ENCODE measurements at places on chromosomes 12 and 14.

GRCh38 chr14:68762953-68763764, 29.7 kb downstream of the ZFP36L1 start:
- DNase-seq = no peak

DNA sequence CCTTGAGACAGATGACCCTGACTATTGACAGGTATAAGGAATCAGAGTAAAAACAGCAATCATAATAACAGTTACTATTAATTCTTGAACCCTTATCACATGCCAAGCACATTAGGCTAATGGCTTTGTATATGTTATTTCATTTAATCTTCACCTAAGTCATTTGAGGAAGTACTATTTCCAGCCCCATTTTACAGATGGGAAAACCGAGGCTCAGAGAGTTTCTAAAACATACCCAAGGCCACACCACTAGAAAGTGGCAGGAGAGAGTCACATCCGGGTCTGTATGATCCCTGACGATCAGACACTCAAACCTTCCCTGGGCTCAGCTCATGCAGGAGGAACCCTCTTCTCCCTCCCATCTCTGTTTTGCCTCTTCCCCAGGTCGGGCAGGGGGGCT, 209.5 kb downstream of the RBM19 start:
- no peak for DNase-seq

DNA sequence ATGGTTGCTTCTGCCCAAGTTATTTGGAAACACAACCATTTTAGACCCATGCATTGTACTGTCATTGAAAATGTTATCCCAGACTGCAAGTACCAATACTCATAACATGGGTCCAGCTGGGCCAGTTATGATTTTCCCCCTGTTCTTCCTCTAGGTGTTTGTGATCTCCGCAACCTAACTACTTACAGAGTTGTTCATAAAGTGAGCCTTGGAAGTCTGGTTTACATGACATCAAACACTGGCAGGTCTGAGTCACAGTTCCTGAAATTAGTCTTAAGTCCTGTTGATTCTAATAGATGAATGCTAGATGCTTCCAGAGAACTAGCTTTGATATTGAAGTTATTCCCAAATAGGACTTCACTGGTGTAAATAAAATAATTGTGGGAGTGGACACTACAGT, 487.0 kb downstream of the MED13L start:
- DNase-seq = peak; percentile 9

DNA sequence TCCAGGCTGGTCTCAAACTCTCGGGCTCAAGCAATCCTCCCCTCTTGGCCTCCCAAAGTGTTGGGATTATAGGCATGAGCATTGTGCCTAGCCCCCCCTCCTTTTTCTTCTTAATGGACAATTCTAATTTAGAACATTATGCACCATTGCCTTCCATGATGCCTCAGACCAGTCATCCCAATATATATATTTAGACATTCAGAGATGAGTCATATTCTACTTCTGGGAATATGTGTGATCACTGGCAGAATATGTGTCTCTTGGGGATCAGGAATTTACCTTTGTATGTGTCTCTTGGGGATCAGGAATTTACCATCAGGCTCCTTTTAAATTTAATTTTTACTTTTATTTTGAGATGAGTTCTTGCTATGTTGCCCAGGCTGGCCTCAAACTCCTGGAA, 7.5 kb upstream of the CCDC177 start:
- no peak for DNase-seq

DNA sequence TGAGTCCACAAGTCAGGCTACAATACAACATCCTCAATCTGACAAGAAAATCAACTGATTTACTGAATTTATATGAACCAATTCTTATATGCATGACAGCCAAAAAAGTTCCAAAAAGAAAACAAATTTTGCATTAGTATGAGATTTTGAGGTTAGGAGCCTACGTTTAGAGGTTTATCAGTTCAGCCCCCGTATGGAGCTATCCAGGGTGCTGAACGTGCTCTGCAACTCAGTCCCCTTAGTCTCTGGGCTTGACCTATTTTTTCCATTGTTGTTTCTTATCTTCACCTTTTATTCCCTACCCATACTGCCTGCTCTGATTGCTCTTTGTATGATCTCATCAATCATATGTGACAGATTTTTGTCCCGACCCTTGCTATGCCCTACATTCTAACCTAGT, 693.0 kb downstream of the NRXN3 start:
- DNase-seq = peak; percentile 24

GRCh38 chr14:92555465-92556111, 42.0 kb downstream of the RIN3 start:
- DNase-seq = no peak

DNA sequence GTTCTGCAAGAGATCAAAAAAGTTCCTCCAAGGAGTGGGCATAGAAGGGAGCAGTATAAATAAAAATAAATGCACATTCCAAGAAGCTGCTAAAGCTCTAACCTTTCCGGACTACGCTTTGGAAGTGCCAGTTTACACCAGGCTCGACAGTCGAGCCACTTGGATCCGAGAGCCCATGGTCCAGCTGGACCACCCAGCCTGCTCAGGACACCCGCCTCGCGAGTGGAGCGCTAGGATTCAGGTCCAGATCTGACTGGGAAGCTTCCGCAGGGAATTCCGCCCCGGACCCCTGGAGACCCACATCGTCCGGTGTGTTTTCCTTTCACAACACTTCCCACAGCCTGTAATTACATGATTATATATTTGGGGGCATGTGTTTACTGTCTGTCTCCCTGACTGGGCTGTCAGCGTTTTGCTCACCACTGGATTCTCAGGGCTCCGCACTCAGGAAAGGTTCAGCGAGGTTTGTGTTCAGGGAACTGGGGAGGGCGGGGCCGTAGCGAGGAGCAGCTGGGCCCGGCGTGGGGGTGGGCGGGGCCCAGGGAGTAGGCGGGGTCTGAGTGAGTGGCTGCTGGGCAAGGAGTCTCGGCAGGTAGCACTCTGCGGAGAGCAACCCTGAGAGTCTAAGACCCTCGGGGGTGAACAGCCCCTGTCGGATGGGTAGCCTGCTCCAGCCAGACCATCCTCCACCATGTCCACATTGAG, 52.3 kb upstream of the TMEM263 start:
- DNase-seq = peak; percentile 74

GRCh38 chr14:63982629-63983028, 129.8 kb downstream of the SYNE2 start:
- DNase-seq = no peak

DNA sequence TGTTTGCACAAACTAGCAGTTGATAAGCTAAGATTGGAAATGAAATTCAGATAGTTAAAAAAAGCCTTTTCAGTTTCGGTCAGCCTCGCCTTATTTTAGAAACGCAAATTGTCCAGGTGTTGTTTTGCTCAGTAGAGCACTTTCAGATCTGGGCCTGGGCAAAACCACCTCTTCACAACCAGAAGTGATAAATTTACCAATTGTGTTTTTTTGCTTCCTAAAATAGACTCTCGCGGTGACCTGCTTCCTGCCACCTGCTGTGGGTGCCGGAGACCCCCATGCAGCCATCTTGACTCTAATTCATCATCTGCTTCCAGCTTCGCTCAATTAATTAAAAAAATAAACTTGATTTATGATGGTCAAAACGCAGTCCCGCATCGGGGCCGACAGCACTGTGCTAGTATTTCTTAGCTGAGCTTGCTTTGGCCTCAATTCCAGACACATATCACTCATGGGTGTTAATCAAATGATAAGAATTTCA, 335.6 kb downstream of the TMEM121 start:
- peak; percentile 85 for DNase-seq

DNA sequence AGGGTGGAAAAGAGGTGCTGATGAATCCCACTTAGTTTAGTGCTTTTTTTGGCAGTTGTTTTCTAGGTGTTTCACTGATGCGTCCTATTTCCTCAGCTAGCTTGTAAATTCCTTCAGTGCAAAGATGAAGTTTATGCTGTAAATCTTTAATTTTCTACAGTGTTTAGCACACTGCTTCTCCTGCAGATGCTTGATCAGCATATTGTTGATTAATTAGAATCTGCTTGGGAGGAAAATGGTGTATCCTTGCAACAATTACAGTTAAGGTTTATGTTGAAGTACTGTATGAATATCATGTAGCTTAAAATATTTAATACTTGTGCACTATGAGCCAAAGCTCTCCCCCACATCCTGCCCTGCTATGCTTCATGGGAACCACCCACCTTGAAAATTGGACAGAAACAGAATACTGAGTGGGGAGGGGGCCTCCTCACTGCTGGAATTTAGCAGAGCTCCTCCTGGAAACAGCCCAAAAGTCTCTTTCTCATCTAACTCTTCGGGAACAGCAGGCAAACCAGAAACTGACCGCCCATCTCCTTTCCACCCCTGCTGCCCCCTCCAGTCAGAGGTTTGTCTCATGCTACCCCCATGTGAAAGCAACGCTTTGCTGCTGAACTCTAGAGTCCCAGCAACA, 20.3 kb upstream of the DHRS4 start:
- DNase-seq = no peak

DNA sequence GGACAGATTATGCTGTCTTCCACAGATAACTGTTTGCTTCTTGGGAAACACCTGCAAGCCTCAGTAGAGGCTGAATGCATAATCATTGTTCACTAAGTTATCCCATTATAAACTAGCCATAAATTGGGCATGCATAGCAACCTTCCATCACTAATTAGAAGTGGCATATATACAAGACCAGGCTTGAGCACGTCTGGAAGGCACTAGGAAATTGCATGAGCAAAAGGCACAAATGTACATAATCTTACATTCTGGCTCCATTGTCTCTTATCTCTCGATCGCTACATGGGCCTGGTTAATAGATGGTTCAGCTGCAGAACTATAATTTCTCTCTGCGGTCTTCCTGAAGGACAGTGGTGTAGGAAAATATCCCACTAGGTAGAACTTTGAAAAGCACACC, 679.2 kb downstream of the RPL10L start:
- DNase-seq = no peak

- no peak for DNase-seq
These were observed 291.5 kb upstream of the SRRM4 start for GRCh38 chr12:118689793-118690192.

DNA sequence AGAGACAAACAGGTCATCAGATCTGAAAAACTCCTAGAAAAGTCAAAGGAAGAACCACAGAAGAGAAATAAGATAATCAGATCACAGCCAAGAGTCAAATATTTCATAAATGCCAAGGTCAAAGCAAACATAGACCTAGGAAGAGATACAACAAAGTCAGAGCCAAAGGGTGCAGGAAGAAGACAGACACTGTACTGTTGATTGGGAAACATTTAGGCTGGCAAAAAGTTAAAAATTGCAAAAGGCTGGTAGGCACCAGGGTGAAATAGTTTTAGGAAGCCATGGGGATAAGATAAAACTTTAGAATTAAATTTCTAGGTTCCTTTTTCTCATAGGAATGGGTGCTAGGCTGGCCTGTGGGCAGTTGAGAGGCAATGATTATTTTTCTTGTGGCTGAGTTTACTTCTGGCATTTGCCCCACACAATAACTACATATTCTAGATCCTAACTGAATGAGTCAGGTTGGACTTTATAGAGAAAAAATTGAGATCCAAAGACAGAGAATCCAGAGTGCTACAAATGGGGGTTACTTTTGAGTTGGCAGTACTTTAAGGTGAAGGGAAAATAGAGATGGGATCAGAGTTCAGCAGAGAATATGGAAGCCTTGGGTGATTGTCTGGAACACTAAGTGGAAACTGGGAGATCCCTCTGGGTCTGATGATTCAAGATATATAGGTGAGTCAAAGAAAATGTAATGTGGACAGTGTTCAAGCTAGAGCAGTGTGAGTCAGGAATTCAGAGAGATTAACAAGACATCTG, 215.5 kb downstream of the C12orf50 start:
- no peak for DNase-seq

DNA sequence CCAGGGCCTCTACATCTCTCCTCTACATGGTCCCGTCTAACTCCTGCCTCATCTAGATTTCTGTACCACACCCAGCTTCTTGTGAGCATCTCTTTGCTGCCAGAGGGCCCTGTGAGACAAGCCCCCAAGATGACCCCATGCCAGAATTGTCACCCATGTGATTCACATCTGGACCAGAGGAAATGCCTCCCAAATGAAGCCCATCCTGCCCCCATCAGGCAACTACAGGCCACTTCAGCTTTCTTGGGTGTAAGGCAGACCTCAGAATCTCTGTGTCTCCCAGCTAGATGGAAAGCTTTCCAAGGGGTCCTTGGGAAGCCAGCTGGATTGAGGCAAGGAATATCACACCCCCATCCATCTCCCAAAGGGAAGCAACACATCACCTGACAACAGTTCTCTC, 9.3 kb upstream of the OAS3 start:
- DNase-seq = no peak

- no peak for DNase-seq
These were observed 371 bp downstream of the CHD8 start for GRCh38 chr14:21455592-21455911.

GRCh38 chr14:72243309-72244293, 311.4 kb downstream of the RGS6 start:
- no peak for DNase-seq

DNA sequence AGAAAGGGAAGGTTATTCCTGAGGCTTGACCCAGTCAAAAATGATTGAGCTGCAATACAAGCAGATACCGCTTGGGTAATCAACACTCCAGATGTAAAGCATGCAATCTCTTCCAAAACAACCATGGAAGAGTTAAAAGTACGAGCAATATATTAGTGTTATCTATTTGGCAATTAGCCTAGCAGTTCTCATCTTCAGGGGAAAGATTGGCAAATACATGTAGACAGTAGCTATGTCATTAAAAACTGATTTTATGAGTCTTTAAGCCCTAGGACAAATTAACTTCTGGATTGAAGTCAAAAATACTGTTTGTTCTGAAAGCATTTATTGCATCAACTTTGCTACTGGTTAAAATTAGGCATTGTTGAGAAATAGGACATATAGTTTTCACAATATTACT, 9.3 kb upstream of the GYS2 start:
- DNase-seq = no peak

- DNase-seq = no peak
These were observed 6.8 kb upstream of the UNC119B start for GRCh38 chr12:120703311-120703942.

- DNase-seq = peak; percentile 84
These were observed 482 bp downstream of the TMEM30B start for GRCh38 chr14:61280526-61281185.

GRCh38 chr14:92706386-92706785, 42.0 kb downstream of the LGMN start:
- DNase-seq = no peak

DNA sequence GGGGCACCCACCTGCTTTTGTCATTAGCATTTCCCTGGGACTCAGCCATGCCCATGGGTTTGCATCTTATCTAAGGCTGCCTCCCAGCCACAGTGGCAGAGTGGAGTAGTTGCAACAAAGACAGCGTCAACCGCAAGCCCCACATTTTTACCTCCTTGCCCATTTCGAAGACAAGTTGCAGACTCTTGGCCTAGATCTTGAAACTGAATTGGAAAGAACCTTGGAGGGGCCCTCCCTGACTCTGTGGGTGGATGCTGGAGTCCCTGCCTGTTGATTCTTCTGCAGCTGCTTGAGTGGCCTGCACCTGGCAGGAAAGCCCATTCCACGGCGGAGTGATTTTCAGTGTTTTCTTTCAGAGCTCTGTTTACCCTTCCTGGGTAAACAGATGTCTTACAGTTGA, 309.0 kb downstream of the VRK1 start:
- DNase-seq = no peak

- no peak for DNase-seq
These were observed 41.9 kb downstream of the CDC42BPB start for GRCh38 chr14:103015426-103015825.
